H4 (cell line): ENCODE measurements at places on chromosomes 5 and 9. TPM values are rescaled to one million over a fixed set of nuclear protein-coding genes. Genes with fewer than 3 reads are reported as not detected.
A peak's percentile ranks its signal among the peaks of the same experiment; 100 is the strongest.

DNA sequence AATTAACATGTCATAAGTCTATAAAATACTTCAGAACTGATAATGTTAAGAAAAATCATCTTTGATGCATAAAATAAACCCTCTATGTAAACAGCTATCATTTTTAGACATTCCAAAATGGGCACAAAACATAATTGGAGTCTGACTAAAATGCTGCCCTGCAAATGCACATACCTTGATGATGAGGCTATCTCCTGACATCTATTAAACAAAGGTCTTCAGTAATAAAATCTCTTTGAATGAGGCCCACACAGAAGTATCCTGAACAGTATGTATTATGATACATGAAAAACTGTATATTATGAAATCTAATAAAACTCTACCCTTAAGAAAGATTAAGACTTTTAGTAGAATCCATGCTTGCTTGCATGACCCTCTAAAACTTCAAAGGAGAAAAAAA lies 66.1 kb downstream of the FBXL17 start:
- no peak for DNase-seq

GRCh38 chr9:137231372-137232039 lies 805 bp downstream of the SLC34A3 start:
- DNase-seq, result no peak

GRCh38 chr5:126814721-126815404 lies 37.9 kb downstream of the LMNB1 start:
- no peak for DNase-seq

The IFNA13 gene
- total RNA-seq, result not detected in 2 replicates

DNA sequence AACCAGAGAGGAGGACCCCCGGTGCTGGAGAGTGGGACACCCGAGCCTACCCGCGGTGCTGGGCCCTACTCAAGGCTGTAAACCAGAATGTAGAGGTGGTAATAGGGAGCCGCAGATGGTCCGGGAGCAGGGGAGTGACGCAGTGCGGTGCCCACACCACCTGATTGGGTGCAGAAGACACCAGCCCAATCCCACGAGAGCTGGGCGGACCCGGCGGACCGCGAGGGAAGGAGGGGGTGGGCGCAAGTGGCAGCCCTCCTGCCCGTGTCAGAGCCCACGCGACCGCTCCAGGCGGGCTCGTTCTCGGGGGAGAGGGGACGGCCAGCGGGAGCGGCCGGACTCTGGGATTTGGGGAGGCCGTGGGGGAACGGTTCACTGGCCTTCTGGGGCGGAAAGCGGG lies 71.2 kb downstream of the C9orf50 start:
- DNase-seq, result no peak

DNA sequence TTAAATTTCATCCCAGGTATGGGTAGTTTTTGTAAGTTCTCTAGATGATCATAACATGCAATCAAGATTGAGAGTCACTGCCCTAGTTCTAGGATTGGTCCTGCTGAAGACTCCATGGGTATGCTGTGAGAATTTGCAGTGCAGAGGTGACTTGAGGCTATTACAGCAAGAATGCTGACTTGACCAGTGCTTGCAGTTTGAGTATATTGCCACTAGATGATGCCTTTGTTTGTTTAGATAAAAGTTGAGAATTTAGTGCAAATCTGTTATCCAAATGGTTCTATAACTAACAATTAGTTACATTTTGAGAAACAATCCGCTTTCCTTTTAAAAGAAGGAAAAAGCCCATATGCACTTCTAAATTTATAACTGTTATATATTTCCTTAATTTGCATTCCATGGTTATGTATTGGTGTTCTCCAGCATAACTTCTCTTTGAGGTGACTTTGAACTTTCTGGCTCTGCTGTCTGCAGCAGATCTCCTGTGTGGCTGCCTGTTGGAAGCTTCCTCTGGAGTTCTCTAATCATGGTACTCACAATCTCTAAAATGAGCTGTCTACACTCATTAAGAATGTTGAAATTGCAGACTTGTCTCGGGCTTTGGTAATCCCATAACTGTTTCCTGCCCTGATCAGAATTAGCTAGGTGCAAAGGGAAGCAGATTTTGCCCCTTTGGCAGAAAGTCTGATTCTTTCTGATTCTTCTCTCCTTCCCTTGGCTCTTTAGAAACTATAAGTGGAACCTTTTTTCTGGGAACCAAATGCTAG lies 24.9 kb downstream of the MELK start:
- peak; percentile 69 for DNase-seq

GRCh38 chr5:167642779-167643517 lies 648.5 kb upstream of the WWC1 start:
- peak; percentile 84 for DNase-seq

The NEUROG1 gene
- total RNA-seq, result not detected in 2 replicates

DNA sequence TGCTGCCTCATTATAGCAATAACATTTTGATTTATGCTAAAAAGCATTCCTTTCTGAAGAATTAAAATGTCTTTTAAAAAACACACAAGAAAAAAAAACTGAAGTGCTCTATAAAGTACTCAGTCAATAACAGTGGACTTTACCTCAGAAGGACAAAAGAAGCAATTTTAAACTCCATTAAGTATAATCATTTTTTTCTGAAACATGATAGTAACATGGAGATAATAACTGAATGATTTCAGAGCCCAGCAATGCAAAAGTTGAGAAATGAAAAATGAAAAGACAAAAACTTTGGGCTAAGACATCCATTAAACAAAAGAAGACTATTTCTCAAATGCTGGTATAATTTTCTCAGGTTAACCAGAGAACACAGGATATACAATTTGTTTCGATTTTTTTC lies 78.7 kb downstream of the RFX3 start:
- DNase-seq, result no peak

DNA sequence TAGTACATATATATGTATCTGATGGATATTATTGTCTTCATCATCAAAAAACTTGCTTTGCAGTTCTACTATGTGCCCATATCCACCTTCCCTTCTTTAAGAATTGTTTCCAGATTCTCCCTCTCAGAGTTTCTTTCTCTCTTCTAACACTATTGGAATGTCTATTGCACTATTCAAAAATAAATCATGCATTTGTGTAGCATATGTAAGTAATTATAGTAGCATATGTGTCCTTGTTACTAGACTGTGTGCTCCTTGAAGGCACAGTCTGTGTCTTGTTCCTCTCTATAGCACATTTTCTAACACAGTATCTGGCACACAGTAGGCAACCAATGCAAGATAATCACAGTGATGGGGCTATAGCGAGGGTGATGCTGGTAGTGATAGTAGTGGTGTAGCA lies 43.4 kb upstream of the TRIM32 start:
- DNase-seq, result no peak

DNA sequence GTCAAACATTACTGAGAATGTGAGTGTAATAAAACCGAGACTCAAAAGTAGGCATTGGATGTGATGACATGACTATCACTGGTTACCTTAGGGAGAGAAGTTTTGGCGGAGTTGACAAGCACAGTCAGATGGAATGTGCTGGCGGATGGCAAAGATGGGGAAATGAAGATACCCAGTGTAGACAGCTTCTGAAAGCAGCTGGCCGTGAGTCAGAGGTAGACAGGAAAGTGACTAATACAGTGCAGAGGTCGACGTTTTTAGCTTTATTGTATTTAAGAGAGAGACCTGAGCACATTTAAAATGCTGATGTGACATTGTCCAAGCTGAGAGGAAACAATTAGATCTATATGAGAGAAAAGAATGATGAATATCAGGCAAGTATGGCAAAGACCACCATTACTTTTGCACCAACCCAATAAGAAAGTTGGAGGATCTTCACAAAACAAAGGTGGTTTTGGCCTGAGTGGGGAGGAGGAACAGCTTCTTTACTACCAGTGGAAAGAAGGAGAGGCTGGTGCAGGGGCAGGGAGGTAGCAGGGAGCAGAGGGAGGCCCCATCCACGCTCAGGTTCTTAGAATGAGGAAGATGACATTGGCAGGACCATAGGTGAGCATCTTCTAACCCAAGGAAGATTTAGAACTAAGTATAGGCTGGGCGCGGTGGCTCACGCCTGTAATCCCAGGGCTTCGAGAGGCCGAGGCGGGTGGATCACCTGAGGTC lies 36.7 kb upstream of the KCNIP1 start:
- peak; percentile 57 for DNase-seq

The SPINK4 gene
- 4.5 TPM in 1 of 2 replicates, not detected in the other for total RNA-seq

GRCh38 chr5:168055961-168056360 lies 235.5 kb upstream of the WWC1 start:
- no peak for DNase-seq

The C8G gene
- total RNA-seq, result not detected in 2 replicates

GRCh38 chr9:122580360-122580759 lies 2.8 kb downstream of the OR1L8 start:
- DNase-seq, result peak; percentile 71

The IL12B gene
- total RNA-seq, result not detected in 2 replicates

GRCh38 chr9:84974855-84975254 lies 305.3 kb downstream of the NTRK2 start:
- DNase-seq, result no peak

GRCh38 chr5:60598424-60598823 lies 101.5 kb downstream of the DEPDC1B start:
- no peak for DNase-seq

The HSD17B3 gene
- total RNA-seq, result not detected in 2 replicates

GRCh38 chr5:50320131-50320749 lies 120.8 kb downstream of the EMB start:
- DNase-seq, result no peak

- peak; percentile 67 for DNase-seq
Observed at GRCh38 chr5:88729084-88729828, 153.7 kb downstream of the MEF2C start.

- no peak for DNase-seq
Observed at GRCh38 chr9:113543296-113543981, 79.9 kb downstream of the RGS3 start.

- peak; percentile 62 for DNase-seq
Observed at GRCh38 chr9:135152614-135153334, 65.3 kb downstream of the OLFM1 start.

DNA sequence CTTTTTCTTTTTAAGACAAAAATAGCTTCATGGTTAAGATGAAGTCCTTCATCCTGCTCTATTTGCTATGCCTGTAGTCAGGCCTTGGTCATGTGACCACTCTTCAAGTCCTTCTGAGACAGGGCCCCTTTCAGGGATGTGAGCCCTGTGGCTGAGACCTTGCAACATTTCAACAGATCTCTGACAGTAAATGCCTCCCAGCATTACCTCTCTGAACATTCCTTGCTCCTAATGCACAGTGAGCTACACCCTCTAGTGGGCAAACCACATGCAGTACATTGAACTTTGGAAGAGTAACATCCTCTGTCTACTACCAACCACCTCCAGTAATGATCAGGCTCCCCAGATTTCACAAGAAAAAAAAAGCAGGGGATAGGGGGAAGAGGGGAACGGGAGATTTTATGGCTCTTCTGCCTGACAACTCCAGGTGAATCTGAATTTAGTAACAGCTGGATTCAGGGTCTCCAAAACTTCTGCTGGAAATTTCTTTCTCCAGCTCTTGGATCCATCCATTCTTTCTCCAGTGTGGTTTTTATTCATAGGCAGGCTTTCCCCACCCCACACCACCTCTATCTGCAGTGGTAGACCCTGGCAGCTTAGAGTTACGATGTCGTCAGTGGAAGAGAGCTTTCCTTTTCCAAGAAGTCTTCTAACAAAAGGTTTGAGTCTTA lies 8.9 kb upstream of the FBXO38 start:
- peak; percentile 63 for DNase-seq

DNA sequence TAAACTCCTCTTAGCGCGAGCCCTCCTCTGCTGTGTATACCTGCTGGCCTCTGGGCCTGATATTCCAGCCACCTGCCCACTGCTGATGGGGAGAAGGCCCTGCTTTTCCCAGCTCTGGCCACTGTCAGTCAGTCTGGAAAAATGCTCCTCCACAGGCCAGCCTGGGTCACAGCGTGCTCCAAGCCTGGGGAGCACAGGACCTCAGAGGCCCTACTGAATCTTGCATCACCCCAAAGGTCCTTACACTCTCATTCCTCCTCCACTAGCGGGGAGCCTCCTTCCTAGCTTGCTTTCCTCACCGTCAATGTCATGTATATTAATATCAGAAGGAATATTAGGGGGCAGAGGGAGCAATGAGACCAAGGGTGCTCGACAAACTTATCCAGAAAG lies 73.7 kb downstream of the SHB start:
- no peak for DNase-seq

DNA sequence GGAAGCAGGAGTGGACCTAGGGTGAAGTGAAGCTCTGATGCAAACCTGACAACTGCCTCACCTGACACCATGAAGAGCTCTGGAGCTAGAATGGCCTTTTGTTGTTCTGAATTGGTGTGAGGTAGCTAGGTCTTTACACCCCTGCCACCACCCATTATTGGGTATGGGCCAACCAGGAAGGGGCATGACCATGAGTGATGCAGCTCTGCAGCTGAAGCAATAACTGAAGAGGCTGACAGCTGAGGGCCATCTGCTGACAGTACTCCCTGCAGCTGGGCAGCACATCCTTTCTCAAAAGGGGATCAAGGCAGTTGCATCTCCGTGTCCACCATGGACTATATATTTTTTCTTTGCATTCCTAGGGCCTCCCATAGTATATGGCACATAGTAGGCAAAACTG lies 87.0 kb upstream of the TLE1 start:
- DNase-seq, result no peak

The UBTD2 gene
- total RNA-seq, result 34.6 and 34.8 TPM in 2 replicates

DNA sequence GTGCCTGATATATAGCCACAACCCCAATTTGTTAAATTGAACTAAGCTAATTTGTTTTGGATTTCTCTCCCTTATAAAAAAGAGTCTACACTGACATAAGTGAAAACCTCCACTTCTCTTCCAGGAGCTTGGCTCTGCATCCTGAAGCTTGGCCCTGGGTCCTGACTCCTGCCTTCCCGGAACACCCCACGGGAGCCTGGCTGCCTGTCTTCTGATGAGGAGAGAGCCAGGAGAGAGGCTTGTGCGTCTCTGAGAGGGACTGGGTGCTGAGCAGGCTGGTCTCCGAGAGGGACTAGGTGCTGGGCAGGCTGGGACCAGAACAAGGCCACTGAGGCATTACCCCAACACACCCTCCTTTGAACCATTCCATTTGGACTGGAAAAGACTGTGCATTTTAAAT lies 6.5 kb upstream of the PTGES start:
- no peak for DNase-seq

GRCh38 chr5:74810915-74811314 lies 43.9 kb downstream of the NSA2 start:
- peak; percentile 66 for DNase-seq

The PIP5K1B gene
- 0.72 TPM in 1 of 2 replicates, not detected in the other for total RNA-seq

GRCh38 chr5:9390113-9390512 lies 155.8 kb downstream of the SEMA5A start:
- DNase-seq, result no peak

GRCh38 chr5:72108202-72109061 lies 1.2 kb downstream of the MAP1B start:
- peak; percentile 73 for DNase-seq

The CDKN2B gene
- not detected in 2 replicates for total RNA-seq

The OBP2B gene
- not detected in 2 replicates for total RNA-seq

- DNase-seq, result no peak
Observed at GRCh38 chr9:133181561-133181960, 17.8 kb upstream of the GBGT1 start.

DNA sequence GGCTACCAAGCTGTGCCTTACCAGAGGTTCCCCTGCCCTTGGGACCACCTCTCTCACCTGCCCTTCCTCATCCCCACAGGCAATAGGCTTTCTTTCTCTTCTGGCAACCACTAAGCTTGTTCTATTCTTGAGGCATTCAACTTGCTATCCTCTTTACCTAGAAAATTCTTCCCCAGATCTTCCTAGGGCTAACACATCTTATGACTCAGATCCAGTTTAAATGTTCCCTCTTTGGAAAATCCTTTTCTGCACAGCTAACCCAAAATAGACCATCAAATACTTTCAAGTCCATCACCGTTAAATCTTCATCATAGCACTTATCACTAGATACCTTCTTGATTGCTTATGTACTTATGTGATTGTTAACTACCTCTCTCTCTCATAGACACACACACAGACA lies 93.7 kb downstream of the ENC1 start:
- no peak for DNase-seq
